ENCODE measurements at places on chromosomes 13 and 19. TPM values are rescaled to one million over a fixed set of nuclear protein-coding genes. Genes with fewer than 3 reads are reported as not detected.

The SHANK1 gene
- total RNA-seq, result 6.8 TPM

The UNC13A gene
- 6.4 TPM for total RNA-seq

The C5AR1 gene
- total RNA-seq, result 0.44 TPM

The ARHGEF18 gene
- 36.5 TPM for total RNA-seq

The OR10H5 gene
- total RNA-seq, result not detected

The ZNF728 gene
- not detected for total RNA-seq

The ZNF729 gene
- not detected for total RNA-seq
